ENCODE measurements at places on chromosomes 4 and X.
A peak's percentile ranks its signal among the peaks of the same experiment; 100 is the strongest.

- H3K27me3 ChIP-seq, result no peaks in the 10 kb centered on the region
- no peak overlapping the region for H3K27ac ChIP-seq
- no peak for DNase-seq
- H3K4me1 ChIP-seq, result peaks cover 1% of the 10 kb centered on the region
- H3K4me3 ChIP-seq, result no peak overlapping the region
Observed at GRCh38 chr4:169117591-169118081, 107.6 kb upstream of the CBR4 start.

DNA sequence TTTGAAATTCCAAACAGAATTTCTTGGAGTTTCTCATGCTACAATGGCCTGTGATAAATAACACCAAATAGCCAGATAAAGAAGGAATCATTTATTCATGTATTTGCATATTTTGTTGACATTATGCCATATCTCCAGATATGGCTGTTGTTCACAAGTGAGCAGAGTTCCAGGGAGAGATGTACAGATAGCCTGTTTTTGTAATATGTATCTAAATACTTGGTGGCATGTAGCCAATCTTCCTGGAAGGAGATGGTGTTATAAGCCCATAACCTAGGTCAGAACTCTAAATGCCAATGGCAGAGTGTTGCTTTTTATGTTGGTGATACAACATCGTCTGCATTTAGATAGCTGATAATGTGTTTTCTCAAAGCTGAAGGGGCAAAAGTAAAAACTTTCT is 292.2 kb downstream of the FBXO8 start:
- H3K27ac ChIP-seq, result no peak overlapping the region
- no peak overlapping the region for H3K4me3 ChIP-seq
- DNase-seq, result no peak
- H3K36me3 ChIP-seq, result no peaks in the 10 kb centered on the region
- H3K27me3 ChIP-seq, result no peaks in the 10 kb centered on the region
- no peaks in the 10 kb centered on the region for H3K4me1 ChIP-seq

DNA sequence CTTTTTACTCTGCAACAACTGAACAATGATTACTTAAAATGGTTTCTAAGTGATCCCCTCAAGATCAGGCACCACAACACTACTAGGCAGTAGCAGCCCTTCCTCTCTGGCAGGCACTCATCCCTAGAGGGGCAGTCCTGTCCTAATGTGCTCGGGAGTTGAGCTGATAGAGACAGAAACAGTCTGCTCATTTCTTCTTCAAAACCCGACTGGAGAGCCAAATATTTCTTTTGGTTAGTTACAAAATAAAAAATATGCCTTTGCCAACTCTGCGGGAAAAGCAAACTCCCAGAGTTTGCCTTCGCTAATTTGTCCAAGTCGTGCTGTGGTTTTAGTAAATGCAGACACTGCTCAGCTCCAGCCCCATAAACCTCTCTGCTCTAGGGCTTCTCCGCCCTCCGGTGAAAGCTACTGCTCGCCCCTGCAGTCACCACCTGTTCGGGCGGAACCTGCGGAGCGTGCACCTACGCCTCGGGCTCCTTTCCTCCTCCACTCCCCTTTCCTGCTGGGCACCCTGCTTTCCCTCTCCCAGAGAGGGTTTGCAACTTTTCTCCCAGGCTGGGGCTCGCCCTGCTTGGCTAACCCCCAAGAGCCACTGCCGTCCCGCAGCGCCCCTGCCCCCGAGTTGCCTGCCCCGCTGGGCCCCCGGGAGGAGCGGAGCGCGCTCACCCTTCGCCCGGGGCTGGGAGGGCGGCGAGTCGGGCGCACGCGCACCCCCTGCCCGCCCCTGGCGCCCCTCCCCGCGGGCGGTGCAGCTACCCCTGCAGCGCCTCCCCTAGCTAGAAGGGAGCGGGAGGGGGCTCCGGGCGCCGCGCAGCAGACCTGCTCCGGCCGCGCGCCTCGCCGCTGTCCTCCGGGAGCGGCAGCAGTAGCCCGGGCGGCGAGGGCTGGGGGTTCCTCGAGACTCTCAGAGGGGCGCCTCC is at the start of gene NPNT:
Gene NPNT, plus strand, starts transcription at position 812 of the 923 bp plus-strand sequence. CDS start 182 bp downstream, outside the sequence.
- DNase-seq, result no peak
- H3K4me3 ChIP-seq, result peak within 1 kb of the TSS; percentile 75
- H3K36me3 ChIP-seq, result no peaks in the 10 kb centered on the region
- no peak within 1 kb of the TSS for H3K27ac ChIP-seq
- H3K27me3 ChIP-seq, result peaks cover 26% of the 10 kb centered on the region

GRCh38 chr4:185011408-185011807 is 6.9 kb upstream of the HELT start:
- no peak overlapping the region for H3K4me3 ChIP-seq
- peaks cover 6% of the 10 kb centered on the region for H3K4me1 ChIP-seq

GRCh38 chrX:70476166-70476933 is 31.7 kb downstream of the DLG3 start:
- peaks cover 6% of the 10 kb centered on the region for H3K4me1 ChIP-seq
- H3K36me3 ChIP-seq, result no peaks in the 10 kb centered on the region
- H3K27me3 ChIP-seq, result no peaks in the 10 kb centered on the region
- no peak overlapping the region for H3K27ac ChIP-seq
- no peak for DNase-seq

DNA sequence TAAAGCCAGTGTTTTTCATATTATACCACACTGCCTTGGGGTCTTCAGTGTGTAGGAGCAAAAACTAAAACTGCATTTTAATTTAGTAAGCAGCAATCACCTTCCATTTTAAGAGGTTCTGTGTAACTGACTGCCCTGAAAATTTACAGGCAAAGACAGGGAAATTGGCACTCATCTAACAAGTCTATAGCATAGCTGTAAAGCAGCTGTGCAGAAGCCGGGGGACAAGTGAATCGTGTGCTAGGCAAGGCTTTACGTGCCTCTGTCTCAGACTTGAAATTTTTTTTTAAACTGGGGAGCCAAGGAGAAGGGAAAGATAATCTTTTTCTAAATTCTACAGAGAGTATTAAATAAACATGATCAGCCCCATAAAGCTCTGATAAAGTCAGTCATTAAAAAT is 39.7 kb downstream of the TSPAN5 start:
- H3K27me3 ChIP-seq, result no peaks in the 10 kb centered on the region
- no peaks in the 10 kb centered on the region for H3K36me3 ChIP-seq
- H3K27ac ChIP-seq, result no peak overlapping the region
- no peak for DNase-seq
- H3K4me3 ChIP-seq, result no peak overlapping the region
- peaks cover 5% of the 10 kb centered on the region for H3K4me1 ChIP-seq

DNA sequence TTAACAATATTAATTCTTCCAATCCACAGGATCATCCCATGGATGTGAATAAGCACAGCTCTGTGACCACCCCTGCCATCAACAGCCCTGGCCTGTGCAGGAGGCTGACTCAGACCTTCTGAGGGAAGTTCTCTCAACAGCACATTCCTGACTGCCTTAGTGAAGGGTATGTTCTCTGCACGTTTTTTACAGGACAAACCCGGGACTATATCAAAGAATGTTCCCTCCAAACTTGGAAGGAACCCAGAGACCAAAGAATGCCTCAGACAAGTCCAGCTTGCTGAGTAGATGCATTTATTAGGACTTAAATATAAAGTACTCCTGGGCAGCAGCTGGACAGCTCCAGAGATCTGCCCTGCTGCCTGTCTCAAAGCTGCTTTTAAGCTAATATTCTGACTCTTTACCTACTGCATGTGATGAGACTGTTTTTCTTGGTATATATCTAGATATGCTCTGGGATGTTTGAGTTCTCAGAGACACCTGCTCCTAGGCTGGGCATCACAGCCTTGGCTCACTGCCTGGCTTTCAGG is 1127.8 kb upstream of the PRKX start:
- H3K4me3 ChIP-seq, result no peak overlapping the region
- H3K27ac ChIP-seq, result no peak overlapping the region
- H3K27me3 ChIP-seq, result no peaks in the 10 kb centered on the region
- no peak for DNase-seq
- no peaks in the 10 kb centered on the region for H3K36me3 ChIP-seq

DNA sequence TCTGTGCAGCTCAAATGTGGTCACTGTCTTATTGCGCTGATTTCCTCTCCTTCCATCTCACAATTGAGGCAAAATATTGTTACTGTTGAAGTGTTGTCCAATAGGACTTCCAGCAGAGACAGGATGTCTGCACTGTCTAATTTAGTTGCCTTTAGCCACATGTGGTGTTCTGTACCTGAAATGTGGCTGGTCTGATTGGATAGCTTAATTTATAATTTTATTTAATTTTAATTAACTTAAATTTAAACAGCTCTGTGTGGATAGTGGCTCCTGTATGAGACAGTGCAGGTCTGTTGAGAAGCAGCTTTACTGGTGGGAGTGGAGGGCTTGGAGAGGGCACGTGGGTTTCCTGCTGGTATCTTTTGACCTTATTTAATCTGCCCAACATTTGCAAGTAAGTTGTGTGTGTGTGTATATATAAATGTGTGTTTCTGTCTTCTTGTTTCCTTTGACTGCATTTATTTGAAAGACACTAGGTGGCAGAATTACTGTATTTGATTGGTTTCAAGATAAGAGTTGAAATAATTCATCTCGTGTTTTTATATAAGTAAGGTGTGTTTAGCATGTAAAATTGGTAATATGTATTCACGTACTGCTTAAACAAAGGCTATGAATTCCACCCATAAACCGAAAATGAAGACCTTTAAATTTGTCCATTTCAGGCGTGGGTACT is 55.3 kb upstream of the MSANTD1 start:
- H3K4me3 ChIP-seq, result no peak overlapping the region
- no peak for DNase-seq
- H3K36me3 ChIP-seq, result 0 out of 2 replicates have a peak, but pooled peaks cover 6% of the 10 kb centered on the region
- no peak overlapping the region for H3K27ac ChIP-seq
- H3K4me1 ChIP-seq, result no peaks in the 10 kb centered on the region

DNA sequence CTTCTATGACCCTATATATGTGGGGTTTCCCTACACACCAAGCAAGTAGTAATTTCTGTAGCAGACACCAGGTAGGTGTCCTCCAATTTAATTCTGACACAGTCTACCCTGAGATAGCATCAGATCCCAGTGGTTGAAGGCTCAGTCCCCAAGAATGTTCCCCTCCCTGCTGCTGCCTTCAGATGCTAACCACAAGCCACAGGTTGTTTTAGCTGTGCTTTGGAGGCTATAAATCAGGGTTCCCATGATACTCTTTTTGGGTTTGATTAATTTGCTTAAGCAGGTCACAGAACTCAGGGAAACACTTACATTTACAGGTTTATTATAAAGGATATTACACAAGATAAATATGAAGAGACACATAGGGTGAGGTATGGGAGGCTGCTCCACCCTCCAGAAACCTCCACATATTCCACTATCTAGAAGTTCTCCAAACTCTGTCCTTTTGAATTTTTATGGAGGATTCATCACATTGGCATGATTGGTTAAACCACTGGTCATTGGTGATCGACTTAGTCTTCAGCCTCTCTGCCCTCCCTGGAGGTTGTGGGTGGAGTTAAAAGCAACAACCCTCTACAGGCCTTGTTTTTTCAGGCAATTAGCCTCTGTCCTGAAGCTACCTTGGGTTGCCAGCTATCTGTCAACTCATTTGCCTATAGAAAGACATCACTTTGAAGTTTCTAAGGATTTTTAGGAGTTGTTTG is 50.8 kb downstream of the GRIA2 start:
- H3K36me3 ChIP-seq, result no peaks in the 10 kb centered on the region
- H3K4me3 ChIP-seq, result no peak overlapping the region
- H3K4me1 ChIP-seq, result no peaks in the 10 kb centered on the region
- DNase-seq, result no peak
- no peak overlapping the region for H3K27ac ChIP-seq

GRCh38 chr4:76499461-76499860 is 64.4 kb downstream of the SHROOM3 start:
- H3K4me3 ChIP-seq, result no peak overlapping the region
- H3K27ac ChIP-seq, result no peak overlapping the region
- no peaks in the 10 kb centered on the region for H3K27me3 ChIP-seq
- DNase-seq, result no peak
- no peaks in the 10 kb centered on the region for H3K4me1 ChIP-seq

GRCh38 chrX:70755850-70756249 is 152.7 kb downstream of the TEX11 start:
- no peak overlapping the region for H3K27ac ChIP-seq
- no peaks in the 10 kb centered on the region for H3K36me3 ChIP-seq
- no peak overlapping the region for H3K4me3 ChIP-seq

DNA sequence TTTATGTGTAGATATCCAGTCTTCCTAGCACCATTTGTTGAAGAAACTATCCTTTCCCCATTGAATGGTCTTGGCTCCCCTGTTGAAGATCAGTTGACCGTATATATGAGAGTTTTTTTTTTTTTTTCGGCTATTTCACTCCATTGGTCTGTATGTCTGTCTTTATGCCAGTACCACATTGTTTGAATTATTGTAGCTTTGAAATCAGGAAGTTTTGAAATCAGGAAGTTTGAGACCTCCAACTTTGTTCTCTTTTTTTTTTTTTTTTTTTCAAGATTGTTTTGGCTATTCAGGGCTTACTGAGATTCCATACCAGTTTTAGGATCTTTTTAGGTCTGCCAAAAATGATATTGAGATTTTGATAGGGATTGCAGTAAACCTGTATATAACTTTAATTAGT is 4.3 kb upstream of the SCD5 start:
- H3K36me3 ChIP-seq, result no peaks in the 10 kb centered on the region
- H3K4me3 ChIP-seq, result no peak overlapping the region
- no peak for DNase-seq
- H3K27ac ChIP-seq, result no peak overlapping the region
- peaks cover 2% of the 10 kb centered on the region for H3K4me1 ChIP-seq

DNA sequence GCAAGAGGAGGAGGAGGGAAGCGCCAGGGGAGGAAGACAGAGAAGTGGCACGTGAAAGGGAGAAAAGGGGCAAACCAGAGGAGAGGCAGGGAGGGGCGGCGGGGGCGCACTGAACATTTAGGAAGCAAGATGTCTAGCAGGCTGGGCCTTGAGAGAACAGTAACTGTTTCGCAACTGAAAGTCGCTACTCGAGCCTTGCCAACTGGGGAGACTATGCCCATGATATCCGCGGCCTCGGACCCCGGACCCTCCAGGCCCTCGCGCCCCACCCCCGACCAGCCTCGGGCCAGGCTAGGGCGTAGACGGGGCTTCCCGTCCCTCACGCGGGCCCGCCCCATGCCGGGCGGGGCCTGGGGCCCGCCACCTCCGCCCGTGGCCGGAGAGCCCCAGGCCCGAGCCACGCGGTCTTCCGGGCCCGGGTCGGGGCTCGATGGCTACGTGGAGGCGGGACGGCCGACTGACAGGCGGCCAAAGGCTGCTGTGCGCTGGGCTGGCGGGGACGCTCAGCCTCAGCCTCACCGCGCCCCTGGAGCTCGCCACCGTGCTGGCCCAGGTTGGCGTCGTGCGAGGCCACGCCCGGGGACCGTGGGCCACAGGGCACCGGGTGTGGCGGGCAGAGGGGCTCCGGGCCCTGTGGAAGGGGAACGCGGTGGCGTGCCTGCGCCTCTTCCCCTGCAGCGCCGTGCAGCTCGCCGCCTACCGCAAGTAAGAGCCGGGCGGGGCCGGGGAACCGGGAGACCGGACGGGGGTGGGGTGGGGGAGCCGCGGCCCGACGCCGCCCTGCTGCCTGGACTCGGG is at the start of gene SLC25A43:
Gene SLC25A43, plus strand, starts transcription at position 363 of the 798 bp plus-strand sequence. Its CDS starts 68 bp downstream, at position 431.
- no peaks in the 10 kb centered on the region for H3K36me3 ChIP-seq
- DNase-seq, result no peak
- H3K4me3 ChIP-seq, result peak within 1 kb of the TSS; percentile 58
- no peaks in the 10 kb centered on the region for H3K4me1 ChIP-seq
- H3K27me3 ChIP-seq, result no peaks in the 10 kb centered on the region

Measured in iPS DF 6.9 (cell line).